COLO829 (cell line): ENCODE measurements at places on chromosomes 13 and 19.

DNA sequence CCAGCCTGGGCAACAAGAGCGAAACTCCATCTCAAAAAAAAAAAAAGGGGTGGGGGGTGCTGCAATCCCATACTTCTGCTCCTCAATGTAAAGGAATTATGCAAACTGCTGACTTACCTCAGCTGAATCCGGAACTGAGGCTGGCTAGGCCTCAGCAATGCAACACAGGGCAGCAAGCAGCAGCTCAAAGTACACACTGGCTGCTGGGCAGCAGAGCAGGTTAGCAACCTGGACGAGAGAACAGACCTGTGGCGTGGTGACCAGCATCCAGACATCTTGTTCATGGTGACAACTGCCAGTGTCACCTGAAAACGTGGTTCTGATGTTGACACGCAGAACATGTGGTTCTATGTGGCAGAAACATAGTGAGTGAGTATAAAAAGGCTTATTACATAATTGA is 28.1 kb downstream of the ZNF14 start:
- DNase-seq = no peak

DNA sequence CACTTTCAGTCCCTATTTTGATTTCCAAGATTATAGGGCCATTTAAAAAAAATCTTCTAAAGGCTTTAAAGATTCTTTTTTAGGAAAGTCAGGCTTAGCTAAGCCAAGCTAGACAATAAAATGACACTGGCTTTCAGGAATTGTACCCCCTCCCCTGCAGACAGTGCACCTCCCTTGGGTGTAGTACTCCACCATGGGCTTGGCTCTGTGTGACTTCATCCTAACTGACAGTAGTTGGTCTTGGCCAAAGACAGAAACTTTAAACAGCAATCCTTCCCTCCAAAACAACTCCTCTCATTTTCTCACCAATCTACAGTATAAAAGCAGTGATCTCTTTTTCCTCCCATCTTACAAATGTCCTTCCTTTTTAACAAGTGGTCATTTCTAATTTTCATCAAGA is 283.0 kb downstream of the DNAJC15 start:
- no peak for DNase-seq

- no peak for DNase-seq
These were observed 5.4 kb upstream of the PLAUR start for GRCh38 chr19:43675269-43675879.

DNA sequence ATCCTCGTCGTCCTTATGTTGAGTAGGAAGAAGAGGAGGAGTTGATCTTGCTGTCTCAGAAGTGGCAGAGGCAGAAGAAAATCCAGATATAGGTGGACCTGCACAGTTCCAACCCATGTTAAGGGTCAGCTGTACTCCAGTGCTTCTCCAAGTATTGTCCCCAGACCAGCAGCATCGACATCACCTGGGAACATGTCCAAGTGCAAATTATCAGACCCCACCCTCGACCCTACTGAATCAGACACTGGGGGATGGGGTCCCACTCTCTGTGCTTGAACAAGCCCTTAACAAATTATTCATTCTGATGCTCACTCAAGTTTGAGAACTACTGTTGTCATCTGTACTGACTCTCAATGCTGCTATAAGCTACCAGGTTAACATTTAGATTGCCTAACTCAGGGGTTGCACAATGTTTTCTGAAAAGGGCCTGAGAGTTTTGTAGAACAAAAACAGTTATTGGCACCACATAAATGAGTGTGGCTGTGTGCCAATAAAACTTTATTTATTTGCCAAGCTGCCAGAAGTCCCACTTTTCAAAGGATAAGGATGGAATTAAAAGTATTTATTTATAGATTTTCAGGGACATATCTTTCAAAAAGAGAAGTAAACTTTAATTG is 226.7 kb upstream of the IPO5 start:
- DNase-seq = no peak

DNA sequence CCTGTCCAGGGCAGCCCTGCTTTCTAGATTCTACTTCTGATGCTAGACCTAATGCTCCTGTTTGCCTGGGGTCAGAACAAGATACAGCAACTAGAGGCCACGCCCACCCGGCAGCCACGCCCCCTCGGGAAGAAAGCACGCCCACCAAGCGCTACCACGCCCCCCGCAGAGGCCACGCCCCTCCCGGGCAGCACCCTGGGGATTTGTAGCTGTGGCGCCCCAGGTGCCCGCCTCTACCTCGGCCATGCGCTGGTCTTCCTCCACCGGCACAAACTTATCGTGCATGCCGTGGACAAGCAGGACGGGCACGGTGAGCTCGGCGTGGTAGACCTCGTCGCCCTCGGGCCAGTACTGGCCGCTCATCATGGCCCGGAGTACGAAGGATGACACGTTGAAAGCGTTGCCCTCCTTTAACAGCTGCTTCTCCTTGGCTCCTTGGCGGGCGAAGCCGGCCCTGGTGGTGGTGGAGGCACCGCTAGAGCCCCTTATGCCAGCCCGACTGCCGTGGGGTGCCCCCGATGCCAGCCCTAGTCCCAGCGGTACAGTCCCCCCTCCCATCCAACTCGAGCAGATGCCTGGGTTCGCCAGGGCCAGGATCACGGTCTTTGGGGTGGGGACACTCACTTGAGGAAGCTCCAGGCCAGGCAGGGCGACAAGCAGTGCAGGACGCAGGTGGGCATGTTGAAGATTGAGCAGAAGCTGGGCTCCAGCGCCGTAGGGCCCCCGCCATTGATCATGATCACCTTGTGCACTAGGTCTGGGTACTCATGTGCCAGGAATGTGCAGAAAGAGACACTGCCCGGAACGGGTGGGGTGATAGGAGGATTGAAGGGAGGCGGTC is 9.0 kb downstream of the ABHD8 start:
- DNase-seq = peak; percentile 84

GRCh38 chr13:56615572-56615971 is 525.1 kb upstream of the PRR20A start:
- DNase-seq = no peak

DNA sequence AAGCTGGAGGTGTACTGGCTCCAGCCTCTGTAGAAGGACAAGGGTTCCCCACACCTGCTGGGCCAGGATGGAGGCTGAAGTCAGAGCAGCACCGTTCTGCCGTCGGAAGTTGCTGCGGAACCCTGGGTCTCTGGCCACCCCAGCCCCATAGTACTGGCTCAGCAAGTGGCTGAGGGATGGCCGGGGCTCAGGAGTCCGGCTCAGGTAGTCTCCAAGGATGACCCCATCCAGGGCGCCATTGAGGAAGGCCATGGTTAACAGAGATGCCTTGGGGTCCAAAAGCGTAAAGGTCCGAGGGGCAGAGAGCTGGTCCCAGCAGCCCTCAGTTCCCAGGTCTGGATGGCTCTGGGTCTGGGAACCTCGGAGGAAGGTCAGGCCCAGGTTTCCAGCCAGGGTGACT is 3.7 kb downstream of the PGLYRP2 start:
- DNase-seq = no peak

GRCh38 chr13:75417656-75418055 is 64.3 kb downstream of the TBC1D4 start:
- DNase-seq = no peak
